ENCODE measurements at places on chromosomes 12 and 14.
A peak's percentile ranks its signal among the peaks of the same experiment; 100 is the strongest.

DNA sequence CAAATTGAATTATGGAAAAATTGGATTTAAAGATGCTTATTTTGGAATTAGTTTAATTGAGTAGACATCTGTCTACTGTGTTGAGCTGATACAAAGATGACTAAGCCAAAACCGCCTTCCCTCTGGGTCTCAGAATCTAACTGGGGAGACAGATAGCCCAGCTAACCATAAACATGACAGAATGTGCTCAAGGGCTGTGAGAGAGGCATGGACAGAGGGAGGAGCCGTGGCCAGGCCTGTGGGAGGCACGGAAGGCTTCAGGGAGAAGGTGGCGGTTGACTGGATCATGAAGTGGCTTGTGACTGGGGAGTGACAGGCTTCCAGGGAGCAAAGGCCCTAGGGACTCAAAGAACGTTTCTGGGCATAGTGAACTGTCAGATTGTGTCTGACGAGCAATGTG is 74.6 kb downstream of the DACT1 start:
- no peak for DNase-seq

DNA sequence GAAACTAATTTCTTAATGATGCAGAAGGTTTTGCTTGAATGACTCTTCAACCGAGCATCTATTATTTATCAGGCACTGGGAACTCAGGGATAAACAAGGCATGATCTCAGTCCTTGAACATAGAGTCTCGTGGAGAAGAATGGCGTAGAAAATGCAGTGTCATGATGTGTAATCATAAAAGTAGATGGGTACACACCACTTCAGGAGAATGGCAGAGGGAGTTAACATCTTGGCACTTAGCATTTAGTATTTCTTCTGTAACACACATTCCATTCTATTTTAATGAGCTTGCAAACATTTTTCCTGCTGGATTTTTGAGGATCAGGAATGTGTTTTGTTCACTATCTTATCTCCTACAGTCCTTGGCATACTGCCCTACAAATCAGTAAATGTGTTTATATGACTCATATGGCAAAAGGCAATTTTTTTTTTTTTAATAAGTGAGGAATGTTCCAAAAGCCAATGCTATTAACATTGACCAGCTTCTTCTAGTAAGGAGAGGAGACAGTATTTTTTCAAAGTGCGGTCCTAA is 3.8 kb downstream of the TXNRD1 start:
- peak; percentile 37 for DNase-seq

DNA sequence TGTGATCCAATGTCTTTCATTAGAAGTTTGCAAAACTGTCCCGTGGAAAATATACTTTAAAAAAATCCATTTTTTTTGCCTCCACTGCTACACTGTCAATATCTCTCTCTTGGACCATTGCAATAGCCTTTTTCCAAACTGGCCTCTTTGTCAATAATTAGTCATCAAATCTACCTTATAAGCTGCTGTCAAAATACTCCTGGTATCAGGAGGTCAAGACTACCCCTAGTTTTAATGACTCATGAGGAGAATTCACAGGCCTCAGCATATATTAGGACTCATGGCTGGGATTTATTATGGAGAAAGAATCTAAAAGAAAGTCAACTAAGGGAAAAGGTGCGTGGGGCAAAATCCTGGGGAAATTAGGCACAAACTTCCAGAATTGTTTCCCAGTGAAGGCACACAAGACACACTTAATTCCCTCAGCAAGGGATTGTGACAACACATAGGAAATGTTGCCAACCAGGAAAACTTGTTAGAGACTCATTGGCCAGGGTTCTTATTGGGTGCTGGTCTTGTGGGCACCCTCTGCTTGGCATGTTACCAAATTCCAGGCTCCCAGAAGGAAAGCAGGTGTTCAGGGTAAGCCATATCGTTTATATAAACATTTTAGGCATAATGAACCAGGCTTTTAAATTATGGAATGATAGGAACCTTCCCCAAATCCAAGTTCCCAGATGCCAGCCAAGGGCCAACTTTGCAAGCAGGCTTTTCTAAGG is 56.1 kb downstream of the TMEM117 start:
- no peak for DNase-seq

DNA sequence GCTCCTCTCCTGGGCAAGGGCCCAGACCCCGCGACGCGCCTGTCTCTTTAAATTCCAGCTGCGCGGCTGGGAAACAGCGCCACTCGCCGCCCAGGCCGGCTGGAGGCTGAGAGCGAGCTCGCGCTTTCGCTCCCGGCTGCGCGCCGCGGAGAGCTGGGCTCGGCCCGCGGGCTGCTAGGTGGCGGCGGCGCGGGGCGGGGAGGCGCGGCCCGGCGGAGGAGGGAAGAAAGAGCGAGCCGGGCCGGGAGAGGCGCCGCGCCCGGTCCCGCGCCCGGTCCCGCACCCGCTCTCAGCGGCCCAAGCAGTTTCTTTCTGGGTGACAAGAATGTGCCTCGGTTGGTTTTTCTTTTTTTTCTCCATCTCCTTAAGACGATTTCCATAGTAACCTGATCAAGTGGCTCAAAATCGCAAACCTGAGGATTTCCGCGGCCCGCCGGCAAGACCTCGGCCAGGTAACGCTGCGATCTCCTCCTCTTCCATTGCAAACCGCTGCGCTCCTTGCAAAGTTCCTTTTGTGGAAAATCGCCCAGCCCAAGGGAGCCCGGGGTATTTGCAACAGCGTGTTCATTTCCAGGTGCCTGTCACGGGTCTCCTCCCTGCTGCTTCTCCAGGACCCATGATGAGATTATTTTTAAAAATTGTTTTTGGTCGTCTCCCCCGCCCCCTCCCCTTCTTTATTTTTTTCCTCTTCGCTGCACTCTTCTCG is 259.5 kb upstream of the E2F7 start:
- DNase-seq = peak; percentile 74

DNA sequence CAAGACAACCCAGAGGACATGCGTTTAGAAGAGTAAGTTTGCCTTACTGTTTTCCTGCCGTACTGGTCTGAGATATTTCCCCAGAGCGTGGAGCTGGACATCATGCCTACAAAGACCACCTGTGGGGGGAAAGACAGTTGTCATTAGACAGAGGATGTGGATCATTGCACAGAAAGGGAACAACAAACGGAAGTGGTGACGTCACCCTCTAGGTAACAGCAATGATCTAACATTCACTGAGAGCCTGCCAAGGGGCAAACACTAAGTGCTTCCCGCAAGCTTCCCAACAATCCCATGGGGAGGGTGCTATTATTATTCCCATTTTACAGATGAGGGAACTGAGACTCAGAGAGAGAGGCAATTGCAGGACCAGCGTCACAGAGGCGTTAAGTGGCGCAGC is 48.5 kb downstream of the SVOP start:
- DNase-seq = peak; percentile 13

GRCh38 chr12:24038211-24038997 is 88.9 kb upstream of the SOX5 start:
- DNase-seq = no peak

All from COR-L47 (cell line).